Cardiac fibroblast (primary cell): ENCODE measurements at places on chromosomes 1 and 21.
A peak's percentile ranks its signal among the peaks of the same experiment; 100 is the strongest.

- no peak for DNase-seq
Measured at GRCh38 chr1:32341186-32341757, 5.2 kb upstream of the MARCKSL1 start.

DNA sequence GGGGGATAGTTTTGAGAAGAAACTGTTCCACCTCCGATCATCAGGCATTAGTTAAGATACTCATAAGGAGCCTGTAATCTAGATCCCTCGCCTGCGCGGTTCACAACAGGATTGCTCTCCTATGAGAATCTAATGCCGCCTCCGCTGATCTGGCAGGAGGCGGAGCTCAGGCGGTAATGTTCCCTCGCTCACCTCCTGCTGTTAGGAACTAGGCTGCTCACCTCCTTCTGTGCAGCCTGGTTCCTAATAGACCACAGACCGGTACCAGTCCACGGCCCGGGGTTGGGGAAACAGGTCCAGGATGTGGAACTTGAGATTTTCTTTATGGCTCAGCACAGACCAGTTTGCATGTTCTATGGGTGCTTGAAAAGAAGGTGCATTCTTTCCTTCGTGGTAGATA lies 27.2 kb upstream of the FAM3B start:
- DNase-seq = no peak

DNA sequence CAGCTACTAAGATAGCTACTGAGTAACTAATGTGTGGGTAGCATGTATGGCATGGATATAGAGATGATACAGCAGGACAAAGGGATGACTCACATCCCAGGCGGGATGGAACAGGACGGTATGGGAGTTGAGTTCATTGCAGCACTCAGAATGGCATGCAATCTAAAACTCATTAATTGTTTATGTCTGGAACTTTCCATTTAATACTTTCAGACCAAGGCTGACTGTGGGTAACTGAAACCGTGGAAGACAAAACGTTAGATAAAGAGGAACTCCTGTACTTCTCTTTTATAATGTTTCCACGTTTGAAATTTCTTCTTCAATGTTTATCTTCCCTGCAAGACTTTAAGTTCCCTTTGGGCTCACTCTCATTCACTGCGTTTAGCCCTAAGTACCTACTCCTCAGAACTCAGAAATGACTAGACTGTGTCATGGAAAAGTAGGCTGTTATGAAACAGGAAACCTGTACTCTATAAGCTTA lies 151.9 kb downstream of the MAGI3 start:
- peak; percentile 88 for DNase-seq

DNA sequence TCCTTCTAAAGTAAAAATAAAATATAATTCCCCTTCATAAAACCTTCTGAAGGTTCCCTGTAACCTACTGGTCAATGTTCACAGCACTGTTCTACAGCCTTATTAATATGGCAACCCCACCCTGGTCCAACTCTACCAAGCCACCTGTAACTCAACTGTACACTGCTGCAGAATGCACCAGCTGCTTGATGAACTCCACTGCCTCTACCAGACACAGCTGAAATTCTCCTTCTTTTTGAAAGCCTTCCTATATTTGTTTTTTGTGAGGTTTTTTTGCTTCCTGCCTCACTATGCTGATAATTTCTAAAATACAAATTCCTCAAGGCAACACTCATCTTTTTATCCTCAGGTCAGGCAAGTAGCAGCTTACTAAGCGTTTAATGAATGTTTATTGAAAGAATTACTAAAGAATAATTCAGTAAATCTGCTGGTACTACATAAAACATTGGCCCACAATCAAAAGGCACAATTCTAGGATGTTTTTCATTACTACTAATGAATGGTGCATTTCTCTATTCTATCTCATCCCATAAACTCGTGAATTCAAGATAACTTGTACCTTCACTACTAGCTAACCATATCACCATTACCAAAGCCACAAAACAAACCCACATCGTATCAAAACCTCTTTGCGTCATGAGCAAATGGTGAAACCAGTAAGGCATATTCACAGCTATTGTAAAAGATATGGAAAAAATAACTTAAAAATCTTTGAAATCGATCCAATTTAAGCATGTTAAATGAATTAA lies 2.4 kb downstream of the SSX2IP start:
- DNase-seq = peak; percentile 27

GRCh38 chr1:215679231-215679630 lies 112.1 kb downstream of the KCTD3 start:
- no peak for DNase-seq

- peak; percentile 90 for DNase-seq
Measured at GRCh38 chr1:58874757-58875755, 91.2 kb upstream of the JUN start.

DNA sequence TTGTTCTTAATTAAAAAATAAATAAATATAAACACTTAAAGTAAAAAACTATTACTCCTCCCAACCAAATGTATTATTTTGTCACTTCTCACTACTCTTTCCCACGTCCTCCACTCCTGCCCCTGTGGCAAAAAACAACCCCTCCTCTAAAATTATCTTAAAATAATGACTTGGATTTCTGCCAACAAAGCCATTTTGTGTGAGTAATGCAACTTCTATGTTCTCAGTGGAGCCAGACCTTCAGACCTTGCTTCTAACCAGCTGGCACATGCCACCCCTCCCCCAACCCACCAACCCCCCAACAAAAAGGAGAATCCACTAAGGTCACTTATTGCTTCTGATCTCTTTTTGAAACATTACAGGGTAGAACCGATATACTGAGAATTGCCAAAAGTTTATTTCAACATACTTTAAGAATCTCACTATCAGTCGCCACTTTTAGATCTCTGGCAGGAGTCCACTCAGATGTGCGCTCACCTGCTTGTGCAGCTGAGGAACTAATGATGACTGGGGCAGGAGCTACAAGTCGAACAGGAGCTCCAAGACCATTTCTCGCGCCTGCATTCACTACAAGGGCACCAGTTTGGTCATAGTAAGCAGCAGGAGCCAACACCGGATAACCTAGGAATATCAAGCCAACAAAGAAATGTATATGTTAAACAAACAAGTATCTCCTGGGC lies 58.3 kb upstream of the SDC3 start:
- DNase-seq = peak; percentile 85

GRCh38 chr1:22238356-22239224 lies 95.7 kb upstream of the WNT4 start:
- DNase-seq = no peak

- peak; percentile 6 for DNase-seq
Measured at GRCh38 chr1:162822391-162823200, 32.1 kb downstream of the HSD17B7 start.

DNA sequence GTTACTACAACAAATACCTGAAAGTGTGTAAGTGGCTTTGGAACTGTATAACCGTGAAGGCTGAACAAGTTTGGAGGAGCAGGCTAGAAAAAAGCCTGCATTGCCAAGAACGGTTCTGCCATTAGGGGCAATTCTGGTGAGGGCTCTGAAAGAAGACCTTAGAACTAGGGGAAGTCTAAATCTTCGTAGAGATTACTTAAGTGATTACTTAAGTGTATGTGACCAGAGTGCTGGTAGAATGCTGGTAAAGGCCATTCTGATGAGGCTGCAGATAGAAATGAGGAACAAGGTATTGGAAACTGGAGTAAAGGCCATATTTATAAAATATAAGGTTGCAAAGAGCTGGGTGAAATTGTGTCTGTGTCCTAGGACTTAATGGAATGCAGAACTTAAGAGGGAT lies 158.0 kb downstream of the CLIC6 start:
- no peak for DNase-seq

DNA sequence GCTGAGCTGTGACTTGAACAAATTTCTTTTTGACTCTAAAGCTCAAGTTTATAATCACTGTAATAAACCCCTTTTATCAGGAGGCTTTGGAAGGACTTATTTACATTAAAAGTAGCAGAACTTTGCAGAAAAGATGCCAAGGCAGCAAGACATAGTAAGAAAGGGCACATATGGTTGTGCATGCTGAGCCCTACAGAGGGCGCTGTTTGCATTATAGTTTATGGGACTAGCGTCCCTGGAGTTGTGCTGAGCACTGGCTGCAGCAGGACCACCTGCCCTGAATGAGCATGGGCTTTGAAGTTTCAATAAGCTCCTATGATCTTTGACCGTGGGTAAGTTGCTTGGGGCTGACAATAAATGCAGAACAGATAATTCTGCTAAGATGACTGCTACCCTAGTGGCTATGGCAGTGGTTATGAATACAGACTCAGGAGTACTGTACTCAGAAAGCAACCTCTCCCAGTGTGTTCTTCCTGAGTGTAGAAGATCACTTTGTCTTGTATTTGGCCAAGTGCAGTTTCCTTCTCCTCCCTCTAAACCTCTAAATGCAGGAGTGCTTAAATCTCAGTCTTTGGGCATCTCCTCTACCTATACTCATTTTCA lies 45.4 kb upstream of the USP1 start:
- no peak for DNase-seq

- DNase-seq = no peak
Measured at GRCh38 chr1:26700711-26701110, 4.9 kb downstream of the ARID1A start.

DNA sequence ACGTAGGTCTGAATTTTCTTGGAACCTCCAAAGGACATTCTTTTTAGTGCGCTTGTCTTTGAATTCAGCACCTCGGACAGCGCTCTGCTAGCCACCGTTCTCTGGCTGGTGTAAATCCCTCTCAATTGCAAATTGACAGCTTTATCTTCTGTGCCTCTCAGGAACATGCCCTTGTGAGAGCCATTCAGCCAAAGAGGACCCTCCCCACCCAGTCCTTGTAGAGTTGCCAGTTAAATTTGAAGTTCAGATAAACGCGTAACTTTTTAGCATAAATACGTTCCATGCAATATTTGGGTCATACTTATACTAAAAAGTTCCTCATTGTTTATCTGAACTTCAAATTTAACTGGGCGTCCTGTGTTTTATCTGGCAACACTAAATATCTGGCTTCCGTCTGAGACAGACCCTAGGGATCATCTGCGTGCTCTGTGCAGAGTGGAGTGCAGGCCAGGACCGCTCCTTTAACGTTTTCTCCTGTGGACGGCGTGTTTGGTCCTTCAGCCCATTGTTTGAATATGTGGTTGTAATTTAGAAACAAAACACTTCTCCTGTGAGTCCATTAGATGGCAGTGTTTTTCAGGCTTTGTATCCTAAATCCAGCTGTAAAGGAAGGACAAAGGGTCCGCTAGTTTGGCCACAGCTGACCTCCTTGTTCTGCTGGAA lies 7.0 kb downstream of the KCNAB2 start:
- peak; percentile 79 for DNase-seq

- DNase-seq = no peak
Measured at GRCh38 chr1:28540651-28541050, 12.2 kb upstream of the TRNAU1AP start.

DNA sequence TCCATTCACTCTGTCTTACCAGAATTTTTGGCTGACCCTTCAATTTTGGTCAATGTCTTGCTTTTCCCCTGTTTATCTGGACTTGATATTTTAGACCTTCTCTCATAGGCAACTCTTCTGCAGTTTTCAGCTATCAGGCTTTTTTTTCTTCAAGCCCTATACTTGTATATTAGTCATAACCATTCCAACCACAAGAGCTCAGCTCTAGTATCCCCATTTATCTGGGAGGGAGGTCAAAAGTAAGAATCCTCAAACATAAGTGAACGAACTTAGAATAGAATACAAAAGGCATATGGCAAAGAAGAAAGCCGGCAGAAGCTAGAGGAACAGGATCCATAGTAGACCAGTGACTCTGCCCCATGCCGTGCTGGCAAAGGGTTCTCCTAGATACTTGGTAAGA lies 45.9 kb upstream of the TNFSF4 start:
- peak; percentile 22 for DNase-seq

DNA sequence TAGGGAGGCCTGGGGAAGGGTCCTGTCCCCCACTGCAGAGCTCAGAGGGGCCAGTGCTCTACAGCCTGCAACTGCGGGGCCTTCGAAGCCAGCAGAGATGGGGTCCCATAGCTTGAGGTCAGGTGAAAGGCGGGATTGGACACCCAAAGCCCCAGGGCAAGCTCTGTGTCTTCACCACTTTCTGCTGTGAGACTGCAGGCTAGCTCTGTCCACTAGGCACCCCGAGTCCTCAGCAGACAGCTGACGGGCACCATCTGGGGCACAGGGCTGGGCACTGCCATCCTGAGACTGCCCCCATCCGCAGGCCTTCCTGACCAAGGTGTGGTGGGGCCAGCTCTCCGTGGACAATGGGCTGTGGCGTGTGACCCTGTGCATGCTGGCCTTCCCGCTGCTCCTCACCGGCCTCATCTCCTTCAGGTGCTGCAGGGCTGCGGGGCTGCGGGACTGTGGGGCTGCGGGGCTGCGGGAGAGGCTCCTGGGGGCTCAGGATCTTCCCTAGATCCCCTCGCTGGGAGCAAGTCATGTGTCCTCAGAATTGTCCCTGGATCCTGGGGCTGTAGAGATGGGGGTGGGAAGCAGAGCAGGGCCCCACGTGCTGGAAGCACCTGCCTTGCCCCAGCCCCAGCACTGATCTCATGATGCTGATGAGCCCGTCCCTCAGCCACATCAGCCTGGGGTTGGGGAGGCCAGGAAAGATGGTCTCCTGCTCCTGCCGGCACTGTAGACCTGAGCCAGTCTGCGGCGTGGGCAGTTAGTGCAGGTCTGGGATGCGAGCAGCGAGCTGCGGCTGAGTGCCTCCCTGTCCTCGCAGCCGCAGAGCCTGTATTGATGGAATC lies 46.8 kb downstream of the TRPM2 start:
- no peak for DNase-seq

DNA sequence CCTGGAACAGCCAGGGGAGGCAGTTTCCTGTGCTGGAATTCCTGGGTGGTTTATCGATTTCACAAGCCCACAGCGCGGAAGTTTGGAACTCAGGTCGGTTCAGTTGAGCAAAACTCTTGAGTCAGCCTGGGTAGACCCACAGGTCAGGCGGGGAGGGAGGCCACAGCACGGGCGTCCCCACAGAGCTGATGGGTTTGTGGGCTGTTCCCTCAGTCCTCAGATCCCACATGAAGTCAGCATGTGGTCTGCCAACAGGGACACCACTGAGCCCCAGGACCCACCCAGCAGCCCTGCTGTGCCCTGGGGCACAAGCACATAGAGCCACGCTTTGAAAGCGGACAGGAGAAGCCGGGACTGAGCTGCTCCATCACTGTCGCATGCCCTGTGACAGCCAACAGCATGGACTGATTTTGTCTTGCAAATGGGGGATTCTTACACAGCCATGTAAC lies 17.4 kb downstream of the BMP8A start:
- DNase-seq = peak; percentile 60

GRCh38 chr1:20250340-20250989 lies 40.2 kb upstream of the VWA5B1 start:
- DNase-seq = peak; percentile 43

GRCh38 chr1:184665360-184665759 lies 89.3 kb downstream of the EDEM3 start:
- no peak for DNase-seq

DNA sequence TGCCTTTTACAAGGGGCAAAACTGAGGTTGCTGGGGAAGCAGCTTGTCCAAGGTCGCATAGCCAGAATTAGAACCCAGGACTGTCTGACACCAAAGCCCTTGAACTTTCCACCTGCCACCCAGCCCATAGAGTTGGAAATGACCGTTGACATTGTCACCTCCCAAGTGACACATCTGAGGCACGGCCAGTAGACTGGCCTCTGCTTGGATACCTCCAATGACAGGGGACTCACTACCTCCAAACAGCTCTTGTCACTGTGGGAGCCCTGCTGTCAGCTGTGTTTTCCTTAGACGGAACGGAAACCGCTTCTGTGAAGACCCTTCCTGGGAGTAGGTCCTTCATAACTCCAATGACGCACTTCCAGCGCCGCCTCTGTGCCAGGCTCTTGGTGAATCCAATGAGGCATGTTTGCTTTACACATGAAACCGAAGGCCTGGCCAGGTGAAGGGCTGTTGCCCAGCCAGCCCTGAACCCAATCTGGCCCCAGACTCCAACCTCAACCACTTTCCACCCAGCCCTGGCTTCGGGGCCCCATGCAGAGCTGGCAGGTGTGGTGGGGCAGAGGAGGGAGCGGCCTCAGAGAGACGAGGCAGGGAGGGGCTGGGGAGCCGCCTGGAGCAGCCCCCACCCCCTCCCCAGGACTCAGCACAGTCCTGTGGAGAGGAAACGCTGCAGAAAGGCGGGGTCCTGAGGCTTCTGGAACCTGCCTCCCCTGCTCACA lies 109.2 kb upstream of the IFFO2 start:
- DNase-seq = no peak
